ENCODE measurements at places on chromosomes 12 and 14.

GRCh38 chr12:33546004-33546403, 106.4 kb upstream of the SYT10 start:
- no peak for DNase-seq

DNA sequence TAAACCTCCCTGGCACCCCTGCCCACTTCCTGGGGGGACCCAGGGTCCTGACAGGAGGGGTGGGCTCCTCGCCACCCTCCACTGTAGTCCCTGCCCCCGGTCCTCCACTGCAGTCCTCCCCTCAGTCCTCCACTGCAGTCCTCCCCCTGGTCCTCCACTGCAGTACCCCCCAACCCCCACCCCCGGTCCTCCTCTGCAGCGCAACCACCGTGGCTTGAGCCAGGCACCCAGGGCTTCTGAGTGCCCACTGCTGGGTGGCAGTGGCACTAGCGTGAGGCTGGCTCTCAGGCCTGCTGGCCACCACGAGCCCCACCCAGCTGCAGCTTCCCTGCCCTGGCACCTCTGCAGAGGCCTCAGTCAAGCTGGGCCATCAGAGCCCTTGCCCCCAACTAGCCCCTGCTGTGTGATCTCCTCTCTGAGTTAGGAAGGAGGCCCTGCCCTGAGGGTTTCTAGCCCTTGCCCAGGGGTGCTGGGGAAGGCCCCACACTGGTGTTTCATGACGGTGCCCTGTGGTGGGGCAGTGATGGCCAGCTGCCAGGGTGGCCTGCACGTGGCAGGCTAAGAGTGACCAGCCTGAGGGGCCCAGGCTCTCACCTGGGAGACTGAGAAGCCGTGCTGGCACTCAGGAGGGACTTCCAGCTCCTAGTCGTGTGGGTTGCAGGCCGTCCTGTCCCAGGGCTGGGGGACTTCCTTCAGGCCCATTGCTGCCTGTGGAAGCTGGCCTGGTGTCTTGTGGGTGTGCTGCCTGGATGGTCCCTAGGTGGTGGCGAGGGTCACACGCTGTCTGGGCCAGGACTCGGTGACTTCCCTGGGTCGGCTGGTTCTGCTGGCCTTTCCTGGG, 9.7 kb downstream of the CEP170B start:
- DNase-seq, result no peak

DNA sequence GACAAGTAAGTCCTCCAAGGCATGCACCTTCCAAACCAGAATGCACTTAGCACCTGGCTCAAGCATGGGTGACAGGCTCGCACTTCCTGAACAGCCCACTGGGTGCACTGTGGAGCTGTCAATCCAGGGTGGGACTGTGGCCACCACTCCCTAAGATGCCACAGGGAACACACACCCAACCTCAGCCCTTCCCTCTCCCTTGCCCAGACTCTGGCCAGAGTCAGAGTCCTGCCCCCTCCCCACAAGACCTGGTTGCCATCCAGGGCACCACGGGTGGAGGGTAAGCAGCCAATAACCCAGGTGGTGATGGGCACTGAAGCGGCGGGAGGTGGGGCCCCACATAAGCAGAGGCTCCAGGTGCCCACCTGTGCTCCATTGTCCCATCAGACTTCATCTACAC, 160.6 kb downstream of the MYRFL start:
- DNase-seq, result no peak

GRCh38 chr14:31124197-31124596, 83.4 kb downstream of the HECTD1 start:
- DNase-seq, result no peak

DNA sequence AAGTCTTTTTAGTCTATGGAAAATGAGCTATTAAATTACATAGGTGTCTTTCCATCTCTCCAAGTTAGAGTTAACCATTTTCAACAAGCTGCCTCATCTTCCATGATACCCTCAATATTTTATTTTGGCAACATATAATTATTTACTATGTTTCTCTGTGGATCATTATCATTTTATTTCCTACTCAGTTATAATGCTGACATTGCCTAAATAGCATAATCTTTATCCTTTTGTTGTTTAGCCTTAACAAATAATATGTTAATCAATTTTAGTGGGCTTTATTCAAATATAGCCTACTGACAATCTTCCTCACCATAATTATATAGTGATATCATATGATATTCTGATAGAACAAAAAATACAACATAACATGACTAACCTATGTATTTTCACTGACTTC, 1044.8 kb upstream of the FOXG1 start:
- DNase-seq, result no peak

GRCh38 chr12:100187068-100187467, 13.5 kb upstream of the ACTR6 start:
- DNase-seq, result no peak

Measured in B cell (primary cell).